K562 (cell line): ENCODE measurements at places on chromosomes 11 and 22.

DNA sequence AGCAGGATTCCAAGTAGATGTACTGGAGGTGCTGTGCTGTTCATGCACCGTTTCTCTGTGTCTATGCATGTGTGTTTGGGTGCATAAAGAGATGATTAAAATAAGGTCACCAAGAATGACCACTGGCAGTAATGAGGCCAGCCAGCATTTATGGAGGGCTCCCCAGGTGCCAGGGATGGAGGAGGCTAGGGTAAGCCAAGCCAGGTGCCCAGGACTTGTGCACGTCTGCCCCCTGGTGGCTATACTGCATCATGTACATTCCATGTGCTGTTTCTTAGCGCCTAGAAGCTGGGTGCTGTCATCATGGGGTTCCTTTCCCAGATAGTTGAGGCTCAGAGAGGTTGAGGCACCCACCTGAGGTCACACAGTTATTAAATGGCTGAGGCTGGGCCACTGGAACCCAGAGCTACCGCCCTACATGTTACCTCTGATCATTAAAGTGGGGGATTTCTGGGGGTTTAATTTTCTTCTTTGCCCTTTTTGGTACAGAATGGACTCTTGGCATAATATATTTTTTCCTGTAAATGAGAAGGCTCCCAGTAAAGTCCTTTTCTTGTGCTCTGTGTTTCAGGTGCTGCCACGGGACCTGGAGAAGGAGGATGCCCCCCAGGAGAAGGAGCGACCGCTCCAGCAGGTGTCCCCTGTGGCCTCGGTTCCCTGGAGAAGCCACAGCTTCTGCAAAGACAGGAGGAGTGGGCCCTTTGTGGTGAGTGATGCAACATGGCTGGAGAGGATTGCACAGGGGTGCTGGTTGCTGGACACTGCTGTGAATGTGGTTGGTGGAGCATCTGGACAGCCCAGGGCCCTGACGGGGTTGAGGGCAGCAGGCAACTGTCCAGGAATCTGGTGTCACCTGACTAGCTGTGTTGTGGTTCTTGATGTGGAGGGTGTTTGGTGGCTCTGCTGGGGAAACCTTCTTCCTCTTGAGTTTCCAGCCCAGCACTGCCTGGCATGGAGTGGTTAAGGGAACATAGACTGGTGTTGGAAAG is 96.4 kb downstream of the KIAA1671 start:
- peak; percentile 60 for DNase-seq

DNA sequence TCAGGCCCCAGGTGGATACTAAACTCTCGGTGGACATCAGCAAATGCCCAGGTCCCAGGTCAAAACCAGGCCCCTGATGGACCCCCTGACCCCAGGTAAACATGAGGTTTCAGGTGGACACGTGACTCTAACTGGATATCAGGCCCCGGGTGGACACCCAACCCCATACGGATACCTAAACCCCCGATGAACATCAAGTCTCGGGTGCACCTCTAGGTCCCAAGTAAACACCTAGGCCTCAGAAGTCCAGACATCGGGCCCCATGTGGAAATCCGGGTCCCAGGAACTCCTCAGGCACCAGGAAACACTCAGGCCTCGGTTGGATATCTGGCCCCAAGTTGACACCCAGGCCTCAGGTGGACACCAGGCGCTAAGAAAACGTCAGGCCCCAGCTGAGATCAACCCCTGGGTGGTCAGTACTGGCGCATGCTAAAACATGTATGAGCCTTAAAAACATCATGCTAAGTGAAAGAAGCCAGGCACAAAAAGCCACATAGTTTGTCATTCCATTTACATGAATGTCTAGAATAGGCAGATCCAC is 54.4 kb upstream of the SEPTIN5 start:
- DNase-seq: no peak

GRCh38 chr11:18332302-18332701 is 9.9 kb downstream of the GTF2H1 start:
- DNase-seq: no peak

GRCh38 chr22:50713571-50714056 is 24.4 kb upstream of the ACR start:
- DNase-seq: no peak

GRCh38 chr22:37172266-37173245 is 15.5 kb downstream of the C1QTNF6 start:
- DNase-seq: no peak

GRCh38 chr11:32131321-32131720 is 40.4 kb downstream of the RCN1 start:
- DNase-seq: no peak

GRCh38 chr11:86150847-86151173 is 81.9 kb upstream of the PICALM start:
- no peak for DNase-seq

GRCh38 chr11:22875869-22876473 is 15.7 kb upstream of the CCDC179 start:
- DNase-seq: peak; percentile 66

DNA sequence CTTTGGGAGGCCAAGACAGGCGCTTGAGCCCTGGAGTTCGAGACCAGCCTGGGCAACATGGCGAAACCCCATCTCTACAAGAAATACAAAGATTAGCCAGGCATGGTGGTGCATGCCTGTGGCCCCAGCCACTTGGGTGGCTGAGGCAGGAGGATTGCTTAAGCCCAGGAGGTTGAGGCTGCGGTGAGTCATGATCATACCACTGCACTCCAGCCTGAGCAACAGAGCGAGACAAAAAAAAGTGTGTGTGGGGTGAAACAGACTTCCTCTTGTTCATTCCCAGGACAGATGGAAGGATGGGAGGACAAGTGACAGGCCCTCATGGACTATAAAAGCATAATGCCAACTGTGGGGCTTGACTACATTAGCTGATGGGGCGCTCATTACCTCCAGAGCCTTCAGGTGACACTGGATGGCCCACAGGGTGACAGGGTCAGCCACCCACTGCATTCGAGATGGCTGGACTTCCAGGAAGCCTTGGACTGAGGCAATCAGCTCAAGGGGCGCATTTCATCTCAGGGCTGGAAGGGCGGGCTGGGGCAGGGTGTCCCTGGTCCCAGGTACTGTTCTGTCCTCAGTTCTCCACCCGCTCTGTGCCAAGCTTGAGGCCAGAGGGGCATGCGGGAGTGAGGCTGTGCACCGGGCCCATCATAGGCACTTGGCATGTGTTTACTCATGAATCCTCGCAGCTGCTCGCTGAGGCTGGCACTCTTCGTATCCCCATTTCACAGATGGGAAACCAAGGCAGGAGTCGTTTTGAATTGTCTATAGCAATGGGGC is 12.5 kb downstream of the NPTXR start:
- no peak for DNase-seq

DNA sequence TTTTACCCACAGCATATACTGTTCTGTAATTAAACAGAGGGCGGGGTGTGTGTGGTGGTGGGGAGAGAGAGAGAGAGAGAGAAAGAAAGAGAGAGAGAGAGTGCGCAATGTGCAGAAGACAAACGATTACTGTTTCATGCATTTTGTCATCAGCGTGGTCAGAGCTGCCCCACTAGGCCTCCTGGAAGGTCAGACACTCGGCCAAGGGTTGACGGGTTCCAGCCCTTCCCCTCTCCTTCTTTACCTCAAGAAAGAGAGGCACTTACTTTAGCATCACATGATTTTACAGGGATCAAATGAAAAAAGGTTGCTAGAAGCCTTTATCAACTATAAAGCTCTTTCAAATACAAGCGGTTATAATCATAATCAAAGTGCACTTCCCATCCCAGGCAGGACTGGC is 269.2 kb upstream of the SORL1-AS1 start:
- DNase-seq: no peak

DNA sequence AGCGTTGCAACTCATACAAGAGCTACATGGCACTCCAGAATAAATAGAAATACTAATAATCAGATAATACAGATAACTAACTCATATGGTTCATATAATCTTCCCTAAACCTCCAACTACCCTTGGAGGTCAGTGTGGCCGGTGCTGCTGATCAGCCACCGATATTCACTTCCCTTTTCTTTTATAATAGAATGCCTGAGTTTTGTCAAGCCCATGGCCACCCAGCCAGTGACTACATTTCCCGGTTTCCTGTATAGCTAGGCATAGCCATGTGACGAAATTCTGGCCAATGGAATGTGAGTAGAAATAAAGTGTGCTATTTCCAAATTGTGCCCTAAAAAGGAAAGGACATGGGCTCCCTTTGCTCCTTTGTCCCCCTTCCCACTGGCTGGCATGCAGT is 5.9 kb upstream of the CAT start:
- DNase-seq: no peak

DNA sequence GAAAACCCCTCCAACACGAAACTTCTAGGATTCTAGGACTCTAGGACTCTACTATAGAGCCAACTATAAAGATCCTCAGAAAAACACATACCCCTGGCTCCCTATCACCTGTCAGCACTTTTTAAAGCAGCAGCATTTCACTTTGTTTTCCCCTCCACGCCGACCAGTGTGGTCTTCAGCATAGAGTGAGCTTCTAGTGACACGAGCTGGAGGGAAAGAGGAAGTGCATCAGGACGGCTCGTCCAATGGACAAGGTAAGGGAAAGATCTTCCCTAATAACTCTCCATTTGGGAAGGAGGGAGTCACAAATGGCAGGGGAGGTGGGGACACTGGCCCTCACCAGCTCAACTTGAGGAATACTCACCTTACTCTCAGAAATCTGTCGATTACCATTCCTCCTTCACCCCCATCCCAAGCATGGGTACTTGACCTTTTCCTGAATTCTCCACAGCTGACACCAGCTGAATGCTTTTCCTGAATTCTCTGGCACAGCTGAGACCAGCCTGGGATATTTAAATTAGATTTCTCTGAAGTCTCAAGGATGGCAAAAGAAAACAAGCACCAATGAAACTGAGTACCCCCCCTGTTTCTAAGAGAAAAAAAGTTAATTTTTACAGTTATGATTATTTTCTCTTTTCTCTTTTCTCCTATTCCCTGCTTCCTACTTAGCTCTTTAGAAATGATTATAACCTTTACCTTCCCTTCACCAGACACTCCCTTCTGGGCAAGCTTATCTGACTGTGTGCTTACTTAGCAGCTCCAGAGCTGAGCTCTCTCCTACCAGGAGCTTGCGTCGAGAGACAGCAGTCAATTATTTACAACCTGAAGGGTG is 33.3 kb upstream of the NNMT start:
- DNase-seq: peak; percentile 54

DNA sequence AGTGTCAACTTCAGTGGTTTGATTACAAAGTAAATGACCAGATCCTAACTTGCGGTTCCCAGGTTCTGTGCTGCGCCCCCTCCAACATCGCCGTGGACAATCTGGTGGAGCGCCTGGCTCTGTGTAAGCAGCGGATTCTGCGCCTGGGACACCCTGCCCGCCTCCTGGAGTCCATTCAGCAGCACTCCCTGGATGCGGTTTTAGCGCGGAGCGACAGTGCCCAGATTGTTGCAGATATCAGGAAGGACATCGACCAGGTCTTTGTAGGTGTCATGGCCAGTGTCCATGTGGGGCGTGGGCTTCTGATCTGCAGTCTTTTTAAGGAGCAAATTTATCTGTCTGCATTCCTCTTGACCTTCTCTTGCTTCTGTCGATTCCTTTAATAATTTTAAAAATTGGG is 11.1 kb downstream of the IGHMBP2 start:
- no peak for DNase-seq
